ENCODE measurements at places on chromosomes 4 and X. TPM values are rescaled to one million over a fixed set of nuclear protein-coding genes. Genes with fewer than 3 reads are reported as not detected.
A peak's percentile ranks its signal among the peaks of the same experiment; 100 is the strongest.

DNA sequence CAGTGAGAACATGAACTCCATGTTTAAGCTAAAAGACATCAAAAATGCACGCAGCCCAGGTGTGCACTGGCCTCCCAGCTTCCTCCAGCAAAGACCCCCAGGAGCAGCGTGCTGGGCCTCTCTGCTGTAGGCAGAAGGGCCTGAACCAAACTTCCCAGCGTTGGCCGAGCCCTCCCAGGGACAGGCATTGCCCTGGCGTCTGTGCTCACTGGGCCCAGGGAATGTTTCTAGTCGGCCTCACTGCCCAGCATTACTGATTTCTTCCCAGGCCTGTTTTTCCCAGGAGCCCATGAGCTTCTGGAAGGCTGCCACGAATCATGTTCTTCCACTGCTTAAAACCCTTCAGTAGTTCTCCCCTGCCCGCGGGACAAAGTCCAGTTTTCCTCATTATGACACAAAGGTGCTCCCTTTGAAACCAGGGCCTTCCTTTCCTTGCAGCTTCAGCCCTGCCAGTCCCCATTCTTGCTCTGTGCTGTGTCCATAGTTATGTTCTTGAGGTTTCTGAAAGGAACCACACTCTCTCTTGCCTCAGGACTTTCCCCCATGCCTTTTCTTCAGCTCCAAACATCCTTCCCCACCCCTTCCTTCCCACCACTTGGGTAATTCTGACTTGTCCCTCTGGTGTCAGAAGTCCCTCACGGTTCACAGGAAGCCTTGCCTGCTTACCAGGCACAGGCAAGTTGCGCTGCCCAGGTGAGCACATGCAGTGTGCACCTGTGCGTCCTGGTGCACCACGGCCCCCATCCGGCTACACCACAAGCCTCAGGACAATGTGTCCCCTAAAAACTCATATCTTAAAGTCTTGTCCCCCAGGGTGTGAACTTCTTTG lies 93.4 kb upstream of the ENPP6 start:
- DNase-seq = no peak

- DNase-seq = no peak
Measured at GRCh38 chrX:53089224-53089842, 4.6 kb upstream of the KANTR start.

- DNase-seq = no peak
Measured at GRCh38 chr4:123661080-123661737, 264.6 kb downstream of the SPRY1 start.

The CSAG1 gene
- total RNA-seq = not detected

The RAB39B gene
- 0.73 TPM for total RNA-seq

GRCh38 chrX:45322820-45323219 lies 122.1 kb upstream of the DIPK2B start:
- no peak for DNase-seq

The GAGE12H gene
- total RNA-seq = not detected

DNA sequence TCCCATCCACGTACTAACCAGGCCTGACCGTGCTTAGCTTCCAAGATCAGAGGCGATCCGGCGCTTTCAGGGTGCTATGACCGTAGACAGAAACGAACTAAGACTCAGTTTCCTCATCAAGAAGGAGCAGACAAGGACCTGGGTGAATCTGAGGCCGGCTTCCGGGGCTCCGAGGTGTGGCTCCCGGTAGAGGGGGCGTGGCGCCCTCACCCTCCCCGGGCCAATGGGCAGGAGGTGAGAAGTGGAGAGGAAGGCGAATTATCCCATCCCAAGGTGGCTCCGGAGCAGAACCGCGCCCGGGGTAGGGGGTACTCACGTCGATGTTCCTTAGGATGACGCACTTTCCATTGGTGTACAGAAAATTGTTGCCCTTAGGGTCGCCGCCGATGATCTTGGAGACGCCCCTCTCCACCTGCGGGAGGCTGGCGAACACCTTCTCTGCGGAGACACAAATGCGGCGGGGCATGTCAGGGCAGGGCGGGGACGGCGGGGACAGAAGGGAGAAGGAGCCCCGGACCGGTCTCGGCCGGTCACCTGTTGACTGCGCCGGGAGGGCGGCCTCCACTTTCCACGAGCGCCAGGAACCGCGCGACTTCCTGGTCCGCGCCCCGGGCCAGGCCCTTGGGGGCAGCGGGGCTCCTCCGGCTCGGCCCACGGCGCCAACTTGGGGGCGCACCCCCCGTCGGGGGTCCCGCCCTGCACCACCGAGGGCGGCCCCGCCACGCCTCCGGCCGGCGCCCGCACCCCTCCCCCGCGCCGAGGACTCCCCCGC lies 616 bp downstream of the WDR1 start:
- DNase-seq = peak; percentile 72

GRCh38 chr4:142485452-142485851 lies 360.6 kb downstream of the INPP4B start:
- DNase-seq = no peak

Measured in breast epithelium (tissue), 4 donors.